Activated CD8-positive, alpha-beta memory T cell treated with anti-CD3 and anti-CD28 coated beads, Interleukin-2, amount 10 ng/mL, durations not matched to agents 7 days and 5 days (primary cell): ENCODE measurements at places on chromosomes 13 and 19. TPM values are rescaled to one million over a fixed set of nuclear protein-coding genes. Genes with fewer than 3 reads are reported as not detected.
A peak's percentile ranks its signal among the peaks of the same experiment; 100 is the strongest.

DNA sequence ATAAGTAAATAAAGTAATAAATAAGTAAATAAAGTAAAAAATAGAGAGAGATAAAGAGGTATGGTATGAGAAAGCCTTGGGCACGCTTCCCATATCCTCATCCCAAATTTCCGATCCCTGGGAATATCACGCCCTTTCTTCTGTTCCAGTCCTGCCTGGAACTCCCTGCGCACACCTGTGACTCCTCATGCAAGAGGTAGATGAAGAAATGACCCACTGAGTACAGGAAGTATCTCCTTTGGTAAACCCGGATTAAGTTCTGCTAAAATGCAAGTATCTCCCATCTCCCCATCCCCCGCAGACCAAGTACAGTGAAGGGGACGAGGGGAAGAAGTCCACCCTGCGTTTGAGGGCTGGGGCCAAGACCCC is 399 bp upstream of the ZNF136 start:
- H3K27ac ChIP-seq = peak overlapping the region; percentile 97
- no peaks in the 10 kb centered on the region for H3K27me3 ChIP-seq
- peak overlapping the region; percentile 98 for H3K4me3 ChIP-seq

DNA sequence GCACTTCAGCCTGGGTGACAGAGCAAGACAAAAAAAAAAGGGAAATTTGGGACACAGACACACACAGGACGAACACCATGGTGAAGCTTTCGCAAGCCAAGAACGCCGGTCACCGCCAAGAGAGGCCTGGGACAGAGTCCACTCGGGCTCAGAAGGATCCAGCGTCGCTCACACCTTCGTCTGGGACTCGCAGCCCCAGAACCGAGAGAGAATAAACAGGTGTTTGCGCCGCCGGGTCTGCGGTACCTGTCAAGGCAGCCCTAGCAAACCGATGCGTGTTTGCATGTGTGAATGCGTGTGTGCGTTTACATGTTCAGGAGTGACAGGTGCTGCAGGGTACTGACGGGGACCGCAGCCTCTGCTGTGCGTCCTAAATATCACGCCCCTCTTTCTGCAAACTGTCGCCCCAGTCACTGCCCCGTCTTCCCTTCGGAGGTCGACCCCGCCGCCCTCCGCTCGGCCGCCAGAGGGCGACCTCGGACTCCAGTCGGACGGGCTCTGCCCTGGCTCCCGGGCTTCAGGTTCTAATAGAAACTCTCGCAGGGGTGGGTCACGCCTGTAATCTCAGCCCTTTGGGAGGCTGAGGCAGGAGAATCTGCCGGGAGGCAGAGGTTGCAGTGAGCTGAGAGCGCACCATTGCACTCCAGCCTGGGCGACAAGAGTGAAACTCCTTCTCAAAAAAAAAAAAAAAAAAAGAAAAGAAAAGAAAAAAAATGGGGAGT is 11.8 kb upstream of the CSNK1G2 start:
- no peaks in the 10 kb centered on the region for H3K27me3 ChIP-seq
- peaks cover 14% of the 10 kb centered on the region for H3K4me1 ChIP-seq
- H3K36me3 ChIP-seq = peaks cover 15% of the 10 kb centered on the region

DNA sequence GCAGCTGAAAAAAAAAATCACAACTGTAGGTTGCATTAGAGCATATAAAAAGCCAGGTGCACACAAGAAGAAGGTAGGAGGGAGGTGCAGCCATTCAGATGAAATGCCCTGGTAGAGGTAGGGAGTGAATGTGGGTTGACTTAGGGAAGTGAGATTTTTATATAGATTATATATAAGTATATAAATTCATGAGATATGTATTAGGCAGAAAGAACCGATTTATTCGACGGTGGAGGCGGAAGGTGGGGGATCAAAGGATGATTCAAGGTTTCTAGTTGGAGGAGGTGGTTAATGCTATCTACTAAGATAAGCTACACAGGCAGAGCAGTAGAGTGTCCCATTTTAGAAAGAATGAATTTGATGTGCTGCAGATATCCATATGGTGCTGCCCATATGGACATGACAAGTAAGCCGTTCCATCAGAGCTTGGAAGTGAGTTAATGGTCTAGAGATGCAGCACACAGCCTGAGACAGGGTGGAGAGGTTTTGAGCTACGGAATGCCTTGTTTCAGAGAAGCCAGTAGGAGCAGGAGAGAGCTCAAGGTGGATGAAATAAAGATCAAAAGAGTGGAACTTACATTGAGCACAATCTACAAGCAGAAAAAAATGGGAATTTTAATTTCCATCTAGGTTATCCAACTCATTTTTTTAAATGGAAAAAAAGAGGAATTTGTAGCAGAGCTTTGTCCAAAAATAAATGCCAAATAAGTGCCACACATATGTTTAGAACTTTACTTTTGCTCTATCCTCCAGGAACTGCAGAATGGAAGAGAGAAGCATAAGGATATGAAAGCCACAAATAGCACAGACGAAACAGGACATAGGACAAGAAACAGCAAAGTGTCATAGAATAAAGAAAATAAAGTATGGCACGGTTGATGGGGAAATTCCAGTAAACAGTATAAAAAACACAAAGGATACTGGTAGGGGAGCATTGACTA is 177.3 kb downstream of the PCDH9 start:
- H3K4me3 ChIP-seq = no peak overlapping the region
- H3K27ac ChIP-seq = no peak overlapping the region
- H3K36me3 ChIP-seq = no peaks in the 10 kb centered on the region
- H3K27me3 ChIP-seq = no peaks in the 10 kb centered on the region

- no peak overlapping the region for H3K4me3 ChIP-seq
- H3K27ac ChIP-seq = no peak overlapping the region
- H3K36me3 ChIP-seq = no peaks in the 10 kb centered on the region
Measured at GRCh38 chr13:112704308-112705145, 14.7 kb downstream of the ATP11A start.

DNA sequence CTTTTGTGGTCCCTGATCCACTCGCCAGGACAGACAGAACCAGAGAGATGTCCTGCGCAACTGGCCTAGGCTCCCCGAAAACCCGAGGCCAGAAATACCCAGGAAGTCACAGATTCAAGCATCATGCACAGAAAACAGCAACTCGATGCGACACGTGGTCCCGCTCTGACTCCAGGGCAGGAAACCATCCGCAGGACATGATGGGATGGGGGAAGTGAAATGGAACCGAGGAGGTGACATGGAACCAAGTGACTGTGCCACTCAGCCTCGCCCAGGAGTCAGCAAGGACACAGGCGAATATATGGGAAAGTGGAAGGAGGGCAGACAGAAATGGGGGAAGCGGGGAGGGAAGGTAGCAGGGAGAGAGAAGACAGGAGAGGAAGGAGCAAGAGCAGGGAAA is 1.1 kb downstream of the ZSCAN18 start:
- peaks cover 9% of the 10 kb centered on the region for H3K4me1 ChIP-seq
- H3K27ac ChIP-seq = peak overlapping the region; percentile 14
- DNase-seq = no peak
- H3K27me3 ChIP-seq = no peaks in the 10 kb centered on the region
- H3K36me3 ChIP-seq = peaks cover 17% of the 10 kb centered on the region

DNA sequence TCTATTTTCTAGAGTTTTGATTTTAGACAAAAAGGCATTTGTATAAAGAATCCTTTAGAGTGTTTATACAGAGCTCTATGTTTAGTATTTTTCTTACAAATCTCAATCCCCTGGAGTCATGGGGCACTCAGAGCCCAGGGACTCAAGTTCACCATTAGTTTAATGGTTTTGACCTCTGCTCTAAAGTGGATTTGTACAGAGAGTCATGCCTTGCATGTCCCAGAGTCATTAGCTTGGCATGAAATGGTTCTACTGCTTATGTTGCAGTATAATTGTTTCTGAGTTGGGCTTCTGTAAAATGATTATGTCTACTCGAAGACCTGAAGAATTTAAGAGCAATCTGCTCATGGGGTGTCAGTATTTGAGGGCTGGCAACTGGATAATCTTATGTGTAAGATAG is 406.2 kb downstream of the DLEU7 start:
- DNase-seq = no peak
- H3K4me3 ChIP-seq = no peak overlapping the region
- peaks cover 6% of the 10 kb centered on the region for H3K27me3 ChIP-seq
- no peaks in the 10 kb centered on the region for H3K36me3 ChIP-seq
- no peak overlapping the region for H3K27ac ChIP-seq

DNA sequence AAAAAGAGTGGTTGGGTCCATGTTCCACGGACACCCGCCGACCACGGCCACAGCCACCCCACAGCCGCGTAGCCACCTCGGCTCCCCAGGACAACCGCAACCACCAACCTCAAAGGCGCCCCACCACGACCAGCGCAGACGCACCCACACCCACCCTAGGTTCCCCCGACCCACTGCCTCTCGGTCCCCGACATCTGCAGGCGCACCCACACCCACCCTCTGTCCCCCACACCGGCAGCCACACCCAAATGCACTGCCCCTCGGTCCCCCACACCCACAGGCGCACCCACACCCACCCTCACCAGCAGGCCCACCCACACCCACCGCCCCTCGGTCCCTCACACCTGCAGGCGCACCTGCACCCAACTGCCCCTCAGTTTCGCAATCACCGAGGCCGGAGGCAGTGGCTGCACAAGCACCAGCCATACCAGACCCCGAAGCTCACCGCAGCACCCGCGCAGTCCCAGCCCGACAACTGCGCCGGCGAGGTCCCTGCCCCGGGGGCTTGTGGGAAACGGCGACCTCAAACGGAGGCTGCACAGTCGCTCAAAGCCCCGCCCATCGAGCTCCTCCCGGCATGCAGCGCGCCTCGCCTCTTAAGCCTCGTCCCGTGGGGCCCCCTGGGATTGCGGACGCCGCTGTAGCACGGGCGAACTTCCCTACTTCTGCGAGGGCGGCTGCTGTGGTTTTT is 18.3 kb downstream of the ZNF77 start:
- no peaks in the 10 kb centered on the region for H3K27me3 ChIP-seq
- no peak overlapping the region for H3K4me3 ChIP-seq
- DNase-seq = no peak
- no peak overlapping the region for H3K27ac ChIP-seq

DNA sequence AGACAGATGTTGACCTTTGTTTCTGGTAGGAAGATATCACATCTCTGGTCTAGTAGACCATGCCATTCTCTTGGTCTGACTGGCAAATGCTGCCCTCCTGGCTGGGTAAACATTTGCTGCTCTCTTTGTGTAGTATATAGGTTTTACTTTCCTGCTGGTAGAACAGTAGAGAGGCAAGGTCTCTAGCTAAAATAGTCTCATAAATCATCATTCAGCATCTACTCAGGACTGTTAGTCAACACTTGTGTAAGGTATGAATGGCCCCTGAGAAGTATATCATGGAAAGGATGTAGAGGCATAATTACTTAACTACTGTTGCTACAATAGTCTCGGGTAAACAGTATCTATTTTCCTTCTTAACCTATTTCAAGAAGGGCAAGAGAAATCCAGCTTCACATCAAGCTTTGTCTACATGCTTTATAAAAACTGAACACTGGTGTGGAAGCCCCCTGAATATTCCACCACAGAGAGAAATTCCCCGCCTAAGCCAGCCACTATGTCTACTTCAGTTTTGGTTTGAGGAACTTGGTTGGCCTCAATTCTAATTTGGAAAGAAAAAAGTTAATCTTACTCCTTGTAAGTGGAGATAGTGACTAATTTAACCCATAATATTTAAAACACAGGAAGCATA is 18.4 kb upstream of the MYCBP2 start:
- H3K27ac ChIP-seq = peak overlapping the region; percentile 67
- peaks cover 1% of the 10 kb centered on the region for H3K36me3 ChIP-seq
- no peaks in the 10 kb centered on the region for H3K27me3 ChIP-seq
- DNase-seq = no peak
- H3K4me3 ChIP-seq = no peak overlapping the region
- peaks cover 15% of the 10 kb centered on the region for H3K4me1 ChIP-seq

DNA sequence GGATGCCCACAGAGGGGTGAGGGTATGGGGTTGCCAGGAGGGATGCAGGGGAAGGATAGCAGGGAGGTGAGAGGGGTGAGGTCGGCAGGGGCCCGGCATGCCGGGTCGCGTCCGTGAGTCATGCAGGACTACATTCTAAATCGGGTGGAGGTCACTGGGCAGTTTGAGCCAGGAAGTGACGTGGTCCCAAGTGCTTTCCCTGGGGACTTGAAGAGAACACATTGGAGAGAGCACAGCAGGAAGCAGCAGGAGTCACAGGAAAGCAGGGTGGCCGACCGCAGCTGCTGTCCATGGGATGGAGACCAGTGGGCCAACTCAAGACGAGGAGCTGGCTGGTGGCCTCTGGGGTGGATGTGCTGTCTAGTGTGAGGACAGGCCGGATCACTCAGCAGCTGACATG is 92.0 kb upstream of the WASF3 start:
- peaks cover 1% of the 10 kb centered on the region for H3K4me1 ChIP-seq
- no peak for DNase-seq
- H3K27ac ChIP-seq = no peak overlapping the region
- peaks cover 8% of the 10 kb centered on the region for H3K27me3 ChIP-seq

GRCh38 chr19:15125232-15126067 is 18.2 kb downstream of the SYDE1 start:
- peaks cover 19% of the 10 kb centered on the region for H3K4me1 ChIP-seq
- peaks cover 6% of the 10 kb centered on the region for H3K27me3 ChIP-seq
- H3K27ac ChIP-seq = peak overlapping the region; percentile 97
- H3K36me3 ChIP-seq = peaks cover 10% of the 10 kb centered on the region
- DNase-seq = peak; percentile 99

SIGLEC12 gene
- 0.98 TPM for total RNA-seq

IL11 gene
- 0.68 TPM for total RNA-seq

PCDH17 gene
- not detected for total RNA-seq

FBXO27 gene
- total RNA-seq = not detected

CACNG6 gene
- total RNA-seq = not detected
